Glomerular endothelial cell (primary cell): ENCODE measurements at places on chromosomes 6 and 20.
A peak's percentile ranks its signal among the peaks of the same experiment; 100 is the strongest.

DNA sequence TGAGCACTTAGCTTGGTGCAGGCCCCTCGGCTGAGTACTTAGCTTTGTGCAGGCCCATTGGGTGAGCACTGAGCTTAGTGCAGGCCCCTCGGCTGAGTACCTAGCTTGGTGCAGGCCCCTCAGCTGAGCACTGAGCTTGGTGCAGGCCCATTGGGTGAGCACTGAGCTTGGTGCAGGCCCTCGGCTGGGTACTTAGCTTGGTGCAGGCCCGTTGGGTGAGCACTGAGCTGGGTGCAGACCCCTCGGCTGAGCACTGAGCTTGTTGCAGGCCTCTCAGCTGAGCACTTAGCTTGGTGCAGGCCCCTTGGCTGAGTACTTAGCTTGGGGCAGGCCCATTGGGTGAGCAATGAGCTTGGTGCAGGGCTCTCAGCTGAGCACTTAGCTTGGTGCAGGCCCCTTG, 387.1 kb downstream of the THBS2 start:
- no peak for DNase-seq

DNA sequence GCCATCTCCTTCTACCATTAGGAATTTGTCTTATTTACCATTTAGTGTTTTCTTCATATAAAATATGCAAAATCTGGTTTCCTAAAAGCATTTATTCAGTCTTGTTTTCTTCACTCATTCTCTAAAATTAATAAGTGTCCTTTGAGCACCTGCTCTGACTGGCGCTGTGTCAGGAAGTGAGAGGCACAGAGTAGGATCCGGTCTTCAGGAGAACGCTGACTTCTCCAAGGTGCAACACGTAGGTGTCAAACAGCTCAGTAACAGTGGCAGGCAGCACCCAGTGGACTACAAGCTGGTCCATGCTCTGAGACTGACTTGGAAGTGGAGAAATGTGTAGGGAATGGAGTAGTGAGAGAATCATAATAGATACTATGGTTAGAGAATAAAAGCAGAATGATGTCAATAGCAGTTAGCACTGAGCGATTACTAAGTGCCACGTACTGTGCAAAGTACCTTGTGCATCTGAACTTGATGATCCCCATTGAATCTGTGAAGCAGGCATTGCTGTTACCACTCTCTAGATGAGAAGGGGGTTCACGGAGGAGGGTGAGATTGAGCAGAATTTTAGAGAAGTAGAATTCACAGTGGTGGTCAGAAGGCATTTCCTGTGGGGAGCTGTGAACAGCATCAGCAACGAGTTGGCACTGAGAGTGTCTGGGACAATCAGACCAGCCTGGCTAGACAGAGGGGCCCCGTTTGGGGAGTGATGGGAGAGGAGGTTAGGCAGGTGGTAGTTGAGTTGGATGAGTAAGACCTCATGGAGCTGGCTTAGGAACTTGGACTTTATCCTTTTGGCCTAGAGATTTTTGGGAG, 569.8 kb downstream of the QKI start:
- no peak for DNase-seq

- no peak for DNase-seq
Measured at GRCh38 chr6:109693111-109693510, 2.0 kb downstream of the FIG4 start.

DNA sequence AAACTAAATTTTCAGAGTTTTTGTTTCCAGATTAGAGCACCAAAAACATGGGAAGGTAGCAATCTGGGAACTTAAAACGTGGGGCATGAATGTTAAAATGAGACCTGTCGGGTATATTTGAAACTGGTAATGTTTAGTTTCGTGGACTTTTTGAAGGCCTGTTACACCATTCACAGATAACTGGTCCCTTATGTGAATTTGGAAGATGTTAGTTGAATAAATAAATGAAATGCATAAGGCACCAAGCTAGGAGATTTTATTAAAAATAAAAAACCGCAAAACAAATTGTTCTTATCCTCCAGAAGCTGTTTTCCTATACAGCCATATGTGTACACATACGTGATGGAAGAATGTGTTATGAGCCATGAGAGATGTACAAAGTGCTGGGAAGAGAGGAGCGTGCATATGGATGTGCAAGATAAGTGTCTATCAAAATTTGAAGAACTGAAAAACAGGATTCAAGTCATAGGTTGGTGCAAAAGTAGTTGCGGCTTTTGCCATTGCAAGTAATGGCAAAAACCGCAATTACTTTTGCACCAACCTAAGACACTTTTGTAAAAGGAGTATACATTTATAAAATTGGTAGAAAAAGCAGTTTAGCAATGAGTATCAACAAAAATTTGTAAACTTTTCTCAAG, 700 bp upstream of the MCUR1 start:
- no peak for DNase-seq

DNA sequence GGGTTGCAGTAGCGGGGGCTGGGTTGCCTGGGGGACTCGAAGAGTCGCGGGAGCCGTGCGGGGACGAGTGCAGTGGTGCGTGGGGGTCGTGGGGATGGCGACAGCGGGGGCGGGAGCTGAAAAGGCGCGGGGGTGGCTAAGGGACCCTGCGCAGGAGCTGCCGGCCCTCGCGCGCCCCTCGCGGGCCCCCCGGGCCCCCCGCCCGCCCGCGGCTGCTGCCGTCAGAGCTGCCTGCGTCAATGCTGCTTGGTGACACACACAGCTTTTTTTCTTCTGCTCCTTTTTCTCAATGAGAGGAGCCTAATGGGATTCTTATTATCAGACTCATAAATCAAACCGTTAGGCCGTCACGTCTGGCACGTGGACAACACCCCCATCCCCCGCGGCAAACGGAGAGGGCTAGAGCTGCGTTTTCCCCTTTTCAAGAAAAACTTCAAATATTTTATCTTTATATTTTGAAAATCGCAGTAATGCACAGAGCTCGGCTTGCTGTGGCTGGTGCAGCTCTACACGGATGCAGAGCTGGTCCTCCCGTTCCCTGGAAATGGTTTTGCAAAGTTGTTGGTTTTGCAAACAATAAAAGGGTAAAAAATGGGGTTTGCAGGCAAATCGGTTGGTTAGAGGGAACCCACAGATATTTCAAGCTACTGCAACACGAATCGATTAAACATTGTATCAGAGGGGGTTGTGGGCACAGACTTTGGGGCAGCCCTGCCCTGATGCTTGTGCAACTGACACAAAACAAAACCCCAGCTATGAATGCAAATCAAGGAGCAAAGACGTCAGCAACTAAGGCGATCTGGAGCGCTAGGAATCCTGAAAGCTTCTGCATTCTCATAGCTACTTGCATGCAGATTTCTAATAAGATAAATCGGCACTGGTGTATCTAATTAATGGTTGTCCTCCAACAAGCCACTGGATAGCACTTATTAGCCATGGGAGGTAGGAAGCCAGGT, 161.4 kb downstream of the TBXT start:
- DNase-seq: no peak

GRCh38 chr6:83431545-83432155, 799 bp upstream of the ME1 start:
- no peak for DNase-seq

- DNase-seq: peak; percentile 25
Measured at GRCh38 chr20:57990396-57990987, 238.0 kb downstream of the ANKRD60 start.

DNA sequence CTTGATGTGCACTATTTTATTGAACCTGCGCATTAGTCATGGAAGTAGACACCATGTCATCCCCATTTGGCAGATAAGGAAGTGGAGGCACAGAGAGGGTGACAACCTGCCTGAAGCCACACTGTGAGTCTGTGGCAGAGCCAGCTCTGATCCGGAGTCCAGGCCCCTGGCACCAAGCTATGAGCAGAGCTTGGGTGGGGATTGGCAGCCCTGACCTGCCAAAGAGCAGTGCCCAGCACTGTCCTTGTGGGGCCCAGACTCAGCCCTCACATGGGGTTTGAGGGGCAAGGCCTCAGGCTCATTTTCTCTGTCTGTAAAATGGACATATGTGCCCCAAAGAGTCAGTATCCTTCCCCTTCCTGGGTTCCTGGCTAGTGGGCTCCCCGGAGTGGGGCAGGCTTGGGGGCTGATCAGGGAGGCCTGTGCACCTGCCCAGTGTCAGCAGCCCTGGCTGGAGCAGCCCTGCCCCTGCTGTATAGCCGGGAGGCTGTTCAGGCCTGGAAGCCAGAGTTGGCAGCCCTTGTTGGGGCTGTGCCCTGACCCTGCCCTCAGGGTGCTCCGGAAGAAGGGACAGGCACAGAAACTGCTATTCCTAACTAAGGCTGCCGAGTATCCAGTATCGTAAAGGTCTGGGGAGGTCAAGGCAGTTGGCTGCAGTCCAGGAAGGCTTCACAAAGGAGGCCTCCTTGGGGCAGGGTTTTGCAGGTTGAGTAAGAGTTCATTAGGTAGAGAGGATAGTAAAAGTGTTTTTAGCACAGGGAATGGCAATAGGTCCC, 38.7 kb downstream of the TGM2 start:
- DNase-seq: no peak

DNA sequence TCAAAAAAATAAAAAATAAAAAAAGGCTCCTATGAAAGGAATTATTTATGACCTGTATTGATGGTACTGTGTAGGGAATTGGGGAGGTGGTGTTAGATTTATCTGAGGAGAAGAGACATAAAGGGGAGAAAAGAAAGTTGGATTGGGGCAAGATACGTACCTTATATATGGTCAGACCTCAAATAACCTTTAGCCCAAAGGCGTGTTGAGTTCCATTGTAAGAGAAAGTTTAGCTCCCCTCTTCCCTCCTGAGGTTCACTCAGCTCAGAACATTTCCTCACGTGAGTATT, 296.9 kb downstream of the ADGB start:
- no peak for DNase-seq

GRCh38 chr6:148242180-148242579, 100.5 kb upstream of the SASH1 start:
- DNase-seq: no peak

GRCh38 chr6:90216072-90216977, 80.3 kb downstream of the BACH2 start:
- DNase-seq: no peak

GRCh38 chr6:104940238-104940892, 16.5 kb upstream of the LIN28B start:
- DNase-seq: no peak

GRCh38 chr20:52219441-52219840, 27.9 kb upstream of the ZFP64 start:
- DNase-seq: no peak

- DNase-seq: no peak
Measured at GRCh38 chr6:155889410-155889809, 433.8 kb upstream of the NOX3 start.

DNA sequence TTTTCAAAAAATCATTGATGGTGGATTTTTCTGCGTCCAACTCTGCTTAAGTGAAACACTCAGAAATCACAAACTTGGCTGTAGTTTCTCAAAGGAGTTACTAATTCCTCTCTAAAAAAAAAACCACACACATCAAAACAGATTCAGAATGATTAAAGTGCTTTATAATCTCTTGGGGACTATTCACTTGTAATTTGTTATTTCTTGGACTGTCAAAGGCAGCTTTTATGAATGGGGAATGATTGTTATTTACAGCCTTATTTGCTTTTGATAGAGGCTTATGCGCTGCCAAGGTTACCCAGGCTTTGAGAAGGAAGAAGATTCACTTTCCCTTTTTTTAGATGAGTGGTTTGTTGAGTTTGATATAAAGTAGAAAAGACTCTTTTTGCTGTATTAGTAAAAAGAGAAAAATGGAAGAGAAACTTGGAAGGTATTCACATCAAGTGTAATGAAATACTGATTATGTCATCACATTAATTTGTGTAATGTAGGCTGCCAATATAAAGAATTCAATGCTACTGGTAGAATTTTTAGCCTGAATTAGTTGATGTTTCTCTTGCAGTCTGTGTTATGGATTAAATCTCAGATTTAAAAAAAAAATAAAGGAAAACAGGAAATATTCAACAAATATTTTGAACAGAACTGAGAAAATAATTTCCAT, 381.0 kb upstream of the SASH1 start:
- DNase-seq: no peak

DNA sequence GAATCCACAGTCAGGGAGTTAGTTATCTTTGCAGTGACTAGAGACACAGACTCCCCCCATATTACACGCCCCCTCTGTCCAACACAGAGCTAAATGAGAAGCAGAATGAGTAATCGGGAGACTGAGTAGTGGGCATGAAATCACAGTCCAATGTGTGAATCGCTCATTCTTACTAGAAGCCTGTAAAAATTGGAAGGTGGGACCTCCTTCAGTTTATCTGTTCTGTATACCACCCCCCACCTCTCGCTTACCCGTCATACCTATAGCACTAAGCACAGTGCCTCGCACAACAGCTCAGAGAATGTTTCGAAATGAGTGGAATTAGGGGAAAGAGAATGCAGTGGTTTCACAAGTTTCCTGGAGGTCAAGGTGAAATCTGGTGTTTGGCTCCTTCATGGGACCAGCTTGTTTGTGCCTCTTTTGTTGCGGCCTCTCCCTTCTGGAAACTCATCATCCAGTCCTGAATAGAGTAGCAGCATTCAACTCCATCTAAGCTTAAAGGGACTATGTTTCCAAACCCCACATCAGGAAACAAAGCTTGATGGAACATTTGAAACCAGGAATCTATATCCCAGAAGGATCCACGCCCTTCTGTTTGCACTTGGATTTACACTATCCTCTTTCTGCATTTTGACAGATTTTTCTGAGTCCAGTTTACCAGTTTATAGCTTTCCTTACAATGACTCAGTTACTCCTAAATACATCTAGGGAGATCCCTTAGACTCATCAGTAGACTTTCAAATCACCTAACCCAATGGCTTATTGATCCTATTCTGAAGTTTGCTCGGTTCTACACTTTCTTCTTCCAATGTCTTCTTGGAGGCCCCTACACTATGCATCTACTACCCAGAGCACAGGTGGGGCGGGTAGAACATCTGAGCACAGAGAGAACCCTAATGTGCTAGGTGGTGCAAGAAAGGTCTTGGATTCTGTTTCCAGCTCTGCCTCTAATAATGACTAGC, 59.2 kb upstream of the PIM1 start:
- DNase-seq: no peak

GRCh38 chr6:7841781-7842468, 68.7 kb downstream of the TXNDC5 start:
- DNase-seq: no peak

- no peak for DNase-seq
Measured at GRCh38 chr6:161417717-161418462, 144.0 kb upstream of the AGPAT4 start.

DNA sequence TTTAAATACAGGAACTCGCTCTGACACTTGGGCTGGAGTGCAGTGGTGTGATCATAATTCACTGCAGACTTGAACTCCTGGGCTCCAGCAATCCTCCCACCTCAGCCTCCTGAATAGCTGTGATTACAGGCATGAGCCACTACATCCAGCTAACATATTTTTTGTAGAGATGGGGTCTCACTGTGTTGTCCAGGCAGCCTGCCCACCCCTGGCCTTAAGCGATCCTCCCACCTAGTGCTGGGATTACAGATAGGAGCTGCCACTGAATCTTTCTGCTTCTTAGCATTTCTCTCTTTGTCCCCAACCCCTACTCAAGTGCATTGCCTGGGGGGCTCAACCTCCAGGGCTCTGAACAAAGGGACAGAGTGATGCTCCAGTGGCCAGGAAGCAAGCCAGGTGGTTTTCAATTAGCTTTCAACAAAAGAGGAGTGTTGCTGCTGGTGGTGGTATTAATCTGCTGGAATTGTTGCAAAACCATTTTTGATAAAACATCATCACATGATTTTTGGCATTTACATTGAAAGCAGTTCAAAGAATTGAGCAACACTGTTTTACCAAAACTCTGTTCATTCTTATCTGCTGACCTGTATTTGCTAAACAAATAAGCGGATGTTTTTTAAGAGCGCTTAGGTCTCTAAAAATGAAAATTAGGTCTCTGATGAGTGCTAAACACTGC, 40.4 kb upstream of the BPIFA2 start:
- DNase-seq: no peak

GRCh38 chr6:88105741-88106340, 58.2 kb downstream of the SPACA1 start:
- DNase-seq: no peak

GRCh38 chr20:53304146-53304545, 289.5 kb downstream of the ZNF217 start:
- DNase-seq: no peak
